ENCODE measurements at places on chromosomes 3 and 15.

GRCh38 chr3:117253636-117254035 lies 544.1 kb downstream of the TUSC7 start:
- no peak overlapping the region for H3K4me3 ChIP-seq
- H3K27ac ChIP-seq: no peak overlapping the region
- H3K36me3 ChIP-seq: no peaks in the 10 kb centered on the region
- DNase-seq: no peak
- H3K4me1 ChIP-seq: no peaks in the 10 kb centered on the region

DNA sequence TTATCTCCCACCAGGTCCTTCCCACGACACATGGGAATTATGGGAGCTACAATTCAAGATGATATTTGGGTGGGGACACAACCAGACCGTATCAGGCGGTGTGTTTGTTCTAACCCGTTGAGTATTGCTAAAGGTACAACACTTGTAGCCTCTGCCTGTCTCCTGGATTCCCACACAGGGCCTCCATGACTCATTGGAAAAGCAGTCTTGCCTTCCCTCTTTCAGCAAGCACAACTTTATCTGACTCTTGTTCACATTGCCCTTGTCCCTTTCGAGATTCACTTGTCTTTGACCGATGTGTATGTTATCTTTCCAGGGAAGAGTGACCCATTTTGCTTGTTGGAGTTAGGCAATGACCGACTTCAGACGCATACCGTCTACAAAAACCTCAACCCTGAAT lies 152.3 kb downstream of the MCTP2 start:
- H3K4me1 ChIP-seq: peaks cover 13% of the 10 kb centered on the region
- H3K27ac ChIP-seq: no peak overlapping the region
- H3K27me3 ChIP-seq: no peaks in the 10 kb centered on the region
- no peak for DNase-seq
- no peaks in the 10 kb centered on the region for H3K36me3 ChIP-seq

GRCh38 chr15:43330780-43331087 lies 361 bp upstream of the LCMT2 start:
- H3K36me3 ChIP-seq: no peaks in the 10 kb centered on the region
- peak overlapping the region; percentile 88 for H3K4me3 ChIP-seq
- H3K27me3 ChIP-seq: no peaks in the 10 kb centered on the region

DNA sequence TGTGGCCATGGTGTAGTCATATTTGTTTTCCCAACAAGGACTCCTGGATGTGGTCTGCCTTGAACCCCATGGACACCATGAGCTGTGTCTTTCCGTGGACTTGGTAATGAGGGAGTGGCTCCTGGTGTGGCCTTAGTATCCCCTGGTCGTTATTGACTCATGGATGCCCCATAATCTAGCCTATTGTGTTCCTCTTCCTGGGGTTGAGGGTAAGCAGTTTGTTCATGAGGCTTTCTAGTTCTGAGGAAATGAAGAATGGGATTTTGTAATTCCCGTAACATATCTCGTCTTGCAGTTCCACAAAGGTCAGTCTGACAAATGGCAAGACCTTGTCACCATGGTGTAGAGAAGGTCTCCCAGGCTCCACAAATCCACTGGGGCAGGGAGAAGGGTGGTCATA lies 22.6 kb downstream of the RAB7A start:
- H3K36me3 ChIP-seq: no peaks in the 10 kb centered on the region
- H3K4me3 ChIP-seq: no peak overlapping the region
- no peaks in the 10 kb centered on the region for H3K4me1 ChIP-seq
- no peak overlapping the region for H3K27ac ChIP-seq
- DNase-seq: no peak
- no peaks in the 10 kb centered on the region for H3K27me3 ChIP-seq

DNA sequence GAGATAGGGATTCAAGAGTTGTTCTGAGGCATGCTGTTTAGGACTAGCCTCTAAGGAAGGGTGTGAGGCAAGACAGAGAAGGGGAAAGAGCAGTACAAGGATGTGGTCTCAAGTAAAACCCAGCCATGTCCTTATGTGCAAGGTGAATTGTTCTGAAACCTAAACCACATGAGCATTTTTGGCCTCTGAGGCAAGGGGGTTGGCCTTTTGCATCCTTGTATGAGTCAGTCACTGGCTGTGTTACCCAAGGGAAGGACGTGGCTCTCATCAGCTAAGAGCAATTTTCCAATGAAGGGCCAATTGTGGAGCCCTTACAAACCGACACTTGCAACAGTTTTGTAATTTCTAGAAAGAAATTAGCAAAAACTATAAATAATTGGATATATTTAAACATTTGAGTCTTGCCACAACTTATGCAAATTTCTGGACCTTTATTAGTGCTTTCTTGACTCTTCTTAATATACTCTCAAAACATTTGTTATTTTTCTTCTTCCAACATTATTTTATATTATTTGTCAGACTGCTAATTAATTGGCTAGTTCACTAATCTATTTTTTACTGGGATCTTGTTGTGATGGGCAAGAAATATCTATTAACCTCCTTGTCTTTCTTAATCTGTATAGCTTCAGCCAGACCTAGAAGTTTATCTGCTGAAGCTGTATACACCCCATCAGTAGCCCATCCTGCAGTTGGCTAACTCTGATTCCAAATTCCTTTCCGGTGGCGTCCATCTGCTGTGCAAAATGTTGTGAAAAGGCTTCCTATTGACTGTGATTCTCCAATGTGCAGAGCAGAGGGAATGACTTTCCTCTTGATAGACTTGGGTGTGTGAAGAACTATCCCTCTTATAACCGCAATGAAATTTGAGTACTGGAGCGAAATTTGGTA lies 97.7 kb upstream of the P2RY1 start:
- DNase-seq: peak; percentile 82
- H3K4me1 ChIP-seq: peaks cover 27% of the 10 kb centered on the region
- H3K27ac ChIP-seq: no peak overlapping the region
- H3K27me3 ChIP-seq: no peaks in the 10 kb centered on the region
- H3K4me3 ChIP-seq: no peak overlapping the region

GRCh38 chr3:28980631-28981030 lies 300.2 kb upstream of the RBMS3 start:
- 0 out of 2 replicates have a peak, but pooled peaks cover 4% of the 10 kb centered on the region for H3K4me1 ChIP-seq
- no peaks in the 10 kb centered on the region for H3K27me3 ChIP-seq
- no peak overlapping the region for H3K27ac ChIP-seq
- H3K4me3 ChIP-seq: no peak overlapping the region
- DNase-seq: no peak

- H3K27me3 ChIP-seq: no peaks in the 10 kb centered on the region
- no peaks in the 10 kb centered on the region for H3K4me1 ChIP-seq
- DNase-seq: no peak
- H3K27ac ChIP-seq: no peak overlapping the region
- H3K36me3 ChIP-seq: no peaks in the 10 kb centered on the region
Observed at GRCh38 chr3:82100378-82100777, 338.9 kb upstream of the GBE1 start.

- no peak for DNase-seq
- H3K4me1 ChIP-seq: no peaks in the 10 kb centered on the region
- no peaks in the 10 kb centered on the region for H3K27me3 ChIP-seq
- no peaks in the 10 kb centered on the region for H3K36me3 ChIP-seq
Observed at GRCh38 chr3:84637272-84637671, 321.5 kb upstream of the CADM2 start.

DNA sequence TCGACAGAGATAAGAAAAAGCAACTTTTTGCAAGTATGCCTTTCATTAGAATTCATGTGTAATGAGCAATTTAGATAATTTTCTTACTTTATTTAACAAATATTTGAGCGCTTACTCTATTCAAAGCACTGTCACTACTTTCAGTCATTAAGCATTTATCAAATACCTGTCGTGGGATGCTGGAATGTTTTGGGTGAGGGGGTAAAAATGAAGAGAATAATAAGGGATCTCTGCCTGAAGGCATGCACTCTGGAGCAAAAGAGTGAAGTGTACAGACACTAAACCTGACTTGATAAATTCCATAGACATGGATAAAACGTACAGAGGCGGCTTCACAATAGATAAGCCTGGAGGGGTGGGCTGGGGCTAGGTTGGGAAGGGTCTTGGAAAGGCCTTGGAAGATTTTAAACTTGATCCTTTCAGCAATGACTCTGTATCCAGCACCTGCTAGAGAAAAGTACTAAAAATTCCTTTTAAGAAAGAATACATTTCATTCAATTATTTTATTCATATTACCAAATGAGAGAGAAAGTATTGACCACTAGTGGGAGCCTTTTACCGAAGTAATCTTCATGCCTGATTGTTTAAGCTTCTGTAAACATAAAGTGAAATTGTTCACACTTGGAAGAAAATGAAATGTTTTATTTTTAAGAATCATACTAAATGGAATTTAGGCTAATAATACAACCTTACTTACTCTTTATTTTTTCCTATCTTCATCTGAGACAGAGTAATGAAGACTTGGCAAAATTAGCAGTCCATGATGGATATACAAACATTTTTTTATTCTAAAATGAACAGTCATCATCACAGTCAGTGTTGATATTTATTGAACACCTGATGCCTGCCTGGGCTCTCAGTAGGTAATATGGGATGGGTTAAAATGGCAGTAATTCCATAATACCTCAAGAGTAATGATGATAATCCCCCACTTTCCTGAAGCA lies 113.2 kb downstream of the PPP2R3A start:
- no peaks in the 10 kb centered on the region for H3K27me3 ChIP-seq
- H3K27ac ChIP-seq: no peak overlapping the region
- H3K36me3 ChIP-seq: no peaks in the 10 kb centered on the region
- no peaks in the 10 kb centered on the region for H3K4me1 ChIP-seq
- no peak overlapping the region for H3K4me3 ChIP-seq
- DNase-seq: peak; percentile 39

GRCh38 chr15:29233566-29233965 lies 36.1 kb downstream of the NSMCE3 start:
- H3K27me3 ChIP-seq: no peaks in the 10 kb centered on the region
- no peaks in the 10 kb centered on the region for H3K4me1 ChIP-seq
- no peak overlapping the region for H3K4me3 ChIP-seq
- H3K27ac ChIP-seq: no peak overlapping the region
- H3K36me3 ChIP-seq: no peaks in the 10 kb centered on the region
- no peak for DNase-seq

- no peak overlapping the region for H3K4me3 ChIP-seq
- H3K4me1 ChIP-seq: no peaks in the 10 kb centered on the region
- no peaks in the 10 kb centered on the region for H3K36me3 ChIP-seq
- no peak for DNase-seq
- H3K27me3 ChIP-seq: no peaks in the 10 kb centered on the region
- H3K27ac ChIP-seq: no peak overlapping the region
Observed at GRCh38 chr3:197010556-197011351, 18.9 kb downstream of the MELTF start.

- no peaks in the 10 kb centered on the region for H3K4me1 ChIP-seq
- DNase-seq: no peak
- H3K36me3 ChIP-seq: 0 out of 2 replicates have a peak, but pooled peaks cover under 1% of the 10 kb centered on the region
- no peak overlapping the region for H3K27ac ChIP-seq
- no peak overlapping the region for H3K4me3 ChIP-seq
Observed at GRCh38 chr3:130925628-130926027, 31.7 kb downstream of the ATP2C1 start.

GRCh38 chr15:70160267-70160666 lies 62.5 kb upstream of the TLE3 start:
- H3K4me3 ChIP-seq: no peak overlapping the region
- H3K36me3 ChIP-seq: no peaks in the 10 kb centered on the region
- H3K27me3 ChIP-seq: no peaks in the 10 kb centered on the region
- no peaks in the 10 kb centered on the region for H3K4me1 ChIP-seq

GRCh38 chr3:143182866-143183664 lies 63.5 kb downstream of the CHST2 start:
- no peaks in the 10 kb centered on the region for H3K27me3 ChIP-seq
- no peak overlapping the region for H3K4me3 ChIP-seq
- H3K27ac ChIP-seq: no peak overlapping the region
- DNase-seq: no peak

DNA sequence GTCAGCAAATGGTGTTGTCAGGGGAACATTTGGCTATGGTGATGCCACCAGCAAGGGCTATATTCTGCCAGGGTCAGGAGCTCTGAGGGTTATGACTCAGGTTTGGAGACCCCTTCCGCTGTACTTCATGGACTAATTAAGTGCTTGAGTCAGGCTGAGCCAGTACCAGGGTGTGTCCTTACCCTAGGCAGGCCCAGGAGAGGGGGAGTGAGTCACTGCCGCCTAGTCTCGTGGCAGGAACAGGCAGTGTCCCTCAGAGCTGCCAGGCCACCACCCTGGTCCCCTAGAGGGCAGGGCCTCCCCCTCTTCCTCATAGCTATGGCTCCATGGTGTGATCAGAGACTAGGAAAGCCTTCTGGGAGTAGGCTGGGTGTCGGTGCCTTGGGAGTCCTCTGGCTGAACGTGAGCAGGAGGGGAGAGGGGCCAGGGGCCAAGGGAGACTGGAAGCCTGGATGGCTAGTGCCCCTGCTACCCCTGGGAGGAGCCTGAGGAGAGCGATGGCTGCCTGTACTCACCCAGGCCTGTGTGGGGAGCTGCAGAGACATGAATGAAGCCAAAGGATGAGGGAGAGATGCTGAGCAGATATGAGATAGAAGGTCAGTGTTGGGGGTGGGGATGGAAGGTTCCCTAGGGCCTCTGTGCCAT lies 10.6 kb downstream of the MAPKAPK3 start:
- H3K27ac ChIP-seq: no peak overlapping the region
- no peaks in the 10 kb centered on the region for H3K36me3 ChIP-seq
- H3K27me3 ChIP-seq: no peaks in the 10 kb centered on the region
- no peak overlapping the region for H3K4me3 ChIP-seq

DNA sequence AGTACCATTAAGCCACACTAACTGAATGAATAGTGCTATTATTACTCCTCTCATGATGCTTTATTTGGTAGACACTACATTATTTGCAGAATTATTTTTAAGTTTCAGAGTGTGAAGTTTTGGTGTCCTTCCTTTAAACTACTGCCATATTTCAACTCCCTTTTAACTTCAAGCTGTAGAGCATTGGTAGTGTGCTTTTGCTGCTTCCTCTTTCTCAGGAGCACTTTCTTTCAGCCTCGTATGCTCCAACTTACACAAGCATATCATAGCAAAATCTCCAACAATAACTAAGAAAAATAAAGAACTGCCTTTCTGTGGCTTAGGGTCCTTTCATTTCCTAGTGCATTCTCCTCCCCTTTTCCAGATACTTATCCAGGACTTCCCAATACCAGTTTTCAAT lies 476.4 kb upstream of the AGTR1 start:
- no peaks in the 10 kb centered on the region for H3K27me3 ChIP-seq
- DNase-seq: no peak
- no peak overlapping the region for H3K27ac ChIP-seq
- no peaks in the 10 kb centered on the region for H3K4me1 ChIP-seq

- no peaks in the 10 kb centered on the region for H3K27me3 ChIP-seq
- H3K27ac ChIP-seq: no peak overlapping the region
- 0 out of 2 replicates have a peak, but pooled peaks cover 4% of the 10 kb centered on the region for H3K4me1 ChIP-seq
- DNase-seq: no peak
Observed at GRCh38 chr3:167694121-167694520, 40.4 kb upstream of the WDR49 start.

DNA sequence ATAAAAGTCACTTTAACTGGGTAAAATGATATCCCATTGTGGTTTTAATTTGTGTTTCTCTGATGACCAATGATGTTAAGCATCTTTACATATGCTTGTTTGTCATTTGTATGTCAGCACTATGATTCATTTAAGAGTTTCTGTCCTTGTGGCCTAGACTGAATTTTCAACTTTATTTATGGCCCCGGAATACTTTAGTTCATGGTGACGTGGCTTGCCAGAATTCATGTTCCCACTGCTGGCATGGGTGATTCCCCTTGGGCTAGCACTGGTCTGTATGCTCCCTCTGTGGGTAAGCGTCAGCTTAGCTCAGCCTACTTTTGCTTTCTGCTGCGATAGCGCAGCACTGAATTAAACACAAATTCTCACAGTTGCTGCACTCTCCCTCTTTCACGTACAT lies 436.3 kb upstream of the SGO1 start:
- H3K27ac ChIP-seq: no peak overlapping the region
- no peaks in the 10 kb centered on the region for H3K36me3 ChIP-seq
- H3K4me3 ChIP-seq: no peak overlapping the region
- no peak for DNase-seq
- no peaks in the 10 kb centered on the region for H3K27me3 ChIP-seq

- DNase-seq: no peak
- no peak overlapping the region for H3K27ac ChIP-seq
- H3K27me3 ChIP-seq: peaks cover 22% of the 10 kb centered on the region
Observed at GRCh38 chr3:10556312-10556711, 50.9 kb upstream of the ATP2B2 start.

All from MM.1S (cell line).